ENCODE measurements at places on chromosomes 1 and 21. TPM values are rescaled to one million over a fixed set of nuclear protein-coding genes. Genes with fewer than 3 reads are reported as not detected.

DNA sequence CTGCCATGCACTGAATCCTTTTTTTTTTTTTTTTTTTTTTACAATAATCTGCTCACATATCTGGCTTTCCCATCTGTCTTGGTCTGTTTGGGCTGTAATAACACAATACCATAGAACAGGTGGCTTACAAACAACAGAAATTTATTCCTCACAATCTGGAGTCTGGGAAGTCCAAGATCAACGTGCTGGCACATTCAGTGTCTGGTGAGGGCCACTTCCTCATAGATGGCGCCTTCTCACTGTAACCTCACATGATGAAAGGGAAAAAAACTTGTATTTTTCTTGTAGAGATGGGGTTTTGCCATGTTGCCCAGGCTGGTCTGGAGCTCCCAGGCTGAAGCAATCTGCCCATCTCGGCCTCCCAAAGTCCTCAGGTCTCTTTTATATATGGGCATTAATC lies 13.0 kb upstream of the PARP1 start:
- DNase-seq: no peak

DNA sequence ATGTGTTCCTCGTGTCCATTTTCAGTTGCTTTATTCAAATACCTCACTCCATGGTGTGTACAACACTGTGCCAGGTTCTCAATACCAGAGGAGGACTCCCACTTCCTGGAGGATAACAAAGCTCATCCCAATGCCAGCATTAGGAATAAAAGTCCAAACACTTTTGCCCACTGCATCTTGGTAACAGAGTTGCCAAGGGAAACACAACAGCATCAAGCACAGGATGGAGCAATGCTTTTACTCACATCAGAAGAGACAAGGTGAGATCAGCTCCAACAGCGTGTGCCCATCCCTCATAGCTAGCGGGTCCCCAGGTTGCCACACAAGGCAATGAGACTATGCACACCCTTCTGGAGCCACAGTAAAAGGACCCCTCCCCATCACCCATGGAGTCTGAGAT lies 2.9 kb downstream of the KRTAP20-4 start:
- DNase-seq: no peak

GRCh38 chr1:116433275-116434257 lies 60.5 kb downstream of the ATP1A1 start:
- DNase-seq: no peak

DNA sequence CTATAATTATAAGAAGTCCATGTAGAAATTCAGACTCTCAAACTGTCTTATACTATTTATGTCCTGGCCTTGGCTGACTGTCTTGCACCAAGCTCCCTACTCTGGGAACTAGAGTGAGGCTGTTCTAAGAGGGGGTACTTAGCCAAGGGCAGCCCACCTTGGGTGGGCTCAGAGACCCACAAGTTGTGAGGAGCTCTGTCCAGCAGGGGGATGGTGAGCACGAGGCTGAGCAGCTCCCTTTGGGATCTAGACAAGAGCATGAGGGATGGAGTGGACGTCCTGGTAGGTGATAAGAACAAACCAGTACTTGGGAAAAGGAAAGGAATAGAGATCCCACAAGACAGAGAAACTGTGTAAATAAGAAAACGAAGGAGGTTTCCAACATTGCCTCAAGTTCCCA lies 127.1 kb upstream of the SLC44A3 start:
- DNase-seq: no peak

DNA sequence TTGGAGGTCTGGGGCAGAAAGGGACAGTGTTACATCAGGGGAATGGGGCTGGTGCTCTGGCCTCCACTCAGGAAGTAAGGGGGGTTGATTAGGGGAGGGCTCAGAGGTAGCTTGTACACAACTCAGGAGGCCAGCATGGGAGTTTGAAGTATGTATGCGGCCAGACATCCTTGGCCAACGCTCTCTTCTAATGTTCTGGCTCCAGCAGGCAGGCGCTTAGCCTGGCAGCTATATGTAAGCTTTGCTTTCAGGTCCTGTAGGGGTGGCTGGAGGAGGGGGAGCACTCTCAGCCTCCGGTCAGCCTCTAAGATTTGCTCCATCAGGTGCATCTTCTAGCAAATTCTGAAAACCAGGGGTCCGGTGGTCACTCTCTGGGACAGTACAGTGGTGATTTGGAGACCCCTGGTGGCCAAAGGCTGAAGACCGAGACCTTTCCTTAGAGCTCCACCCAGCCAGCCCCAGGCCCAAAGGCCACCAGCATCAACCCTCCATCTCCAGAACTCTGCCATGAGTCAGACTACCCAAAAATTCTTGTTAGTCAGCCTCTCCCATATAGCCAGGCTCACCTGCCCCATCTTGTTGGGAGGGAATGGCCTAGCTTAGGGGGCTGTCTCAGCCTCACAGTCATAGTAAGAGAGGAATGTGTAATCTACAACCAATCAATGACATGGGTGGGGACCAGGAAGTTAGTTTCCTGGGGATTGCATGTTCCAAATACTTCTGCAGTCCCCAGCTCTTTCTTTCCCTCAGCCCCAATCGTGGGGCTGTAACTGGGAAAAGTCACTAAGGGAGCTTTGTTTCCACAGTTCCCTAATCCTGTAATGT lies 9.7 kb upstream of the COL8A2 start:
- no peak for DNase-seq

GRCh38 chr1:163427279-163427678 lies 105.5 kb downstream of the NUF2 start:
- DNase-seq: no peak

- no peak for DNase-seq
Measured at GRCh38 chr1:109272831-109273547, 10.0 kb downstream of the PSRC1 start.

DNA sequence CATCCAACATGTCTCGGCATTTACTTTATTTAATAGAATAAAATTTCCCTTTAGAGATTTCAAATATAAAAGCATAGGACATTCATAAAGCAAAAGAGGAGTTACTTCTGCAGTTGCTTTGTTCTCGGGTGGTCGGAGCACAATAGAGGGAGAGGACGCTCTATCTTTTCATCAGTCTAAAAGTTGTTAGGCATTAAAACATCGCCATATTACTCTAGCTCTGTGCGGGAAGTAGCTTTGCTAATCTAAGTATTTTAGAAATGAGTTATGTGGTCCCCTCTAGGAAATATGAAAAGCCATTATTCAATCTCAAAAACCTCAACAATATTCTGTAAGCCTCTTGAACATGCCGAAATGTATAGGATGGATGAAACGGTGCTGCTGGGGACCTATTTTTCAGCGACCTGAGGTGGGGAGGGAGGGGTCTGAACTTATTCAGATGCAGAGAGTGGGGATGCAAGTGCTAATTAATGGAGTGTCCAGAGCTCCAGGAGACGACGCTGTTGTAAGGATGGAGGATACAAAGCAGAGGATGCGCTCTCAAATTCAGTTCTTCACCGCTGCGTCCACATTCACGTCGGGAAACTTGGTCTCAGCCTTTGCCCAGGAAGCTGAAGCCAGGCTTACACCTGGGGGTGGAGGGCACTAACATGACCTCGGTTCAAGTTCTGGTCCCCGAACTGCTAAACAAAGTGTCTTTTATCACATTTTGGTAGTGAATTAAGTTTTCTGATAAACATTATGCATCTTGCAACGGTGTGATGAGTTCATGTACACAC lies 6.3 kb downstream of the CDKN2C start:
- no peak for DNase-seq

DNA sequence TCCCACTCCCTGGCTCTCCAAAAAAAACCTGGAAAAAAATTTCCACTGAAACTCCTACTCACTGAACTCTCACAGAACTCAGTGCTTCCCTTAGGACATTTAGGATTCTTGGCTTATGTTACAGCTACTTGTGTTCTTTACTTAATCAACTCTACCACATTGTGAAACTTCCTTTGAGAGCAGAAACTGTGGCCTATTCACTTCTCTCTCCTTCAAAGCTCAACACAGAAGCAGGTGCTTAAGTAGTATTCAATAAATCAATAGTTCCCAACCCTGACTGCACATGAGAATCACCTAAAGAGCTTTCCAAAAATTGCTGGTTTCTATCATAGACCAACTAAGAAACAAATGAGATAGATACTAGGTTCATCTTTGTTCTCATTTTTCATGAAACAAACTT lies 67.9 kb upstream of the DMRTA2 start:
- DNase-seq: no peak

- no peak for DNase-seq
Measured at GRCh38 chr1:109432336-109432735, 6.1 kb upstream of the PSMA5 start.

DNA sequence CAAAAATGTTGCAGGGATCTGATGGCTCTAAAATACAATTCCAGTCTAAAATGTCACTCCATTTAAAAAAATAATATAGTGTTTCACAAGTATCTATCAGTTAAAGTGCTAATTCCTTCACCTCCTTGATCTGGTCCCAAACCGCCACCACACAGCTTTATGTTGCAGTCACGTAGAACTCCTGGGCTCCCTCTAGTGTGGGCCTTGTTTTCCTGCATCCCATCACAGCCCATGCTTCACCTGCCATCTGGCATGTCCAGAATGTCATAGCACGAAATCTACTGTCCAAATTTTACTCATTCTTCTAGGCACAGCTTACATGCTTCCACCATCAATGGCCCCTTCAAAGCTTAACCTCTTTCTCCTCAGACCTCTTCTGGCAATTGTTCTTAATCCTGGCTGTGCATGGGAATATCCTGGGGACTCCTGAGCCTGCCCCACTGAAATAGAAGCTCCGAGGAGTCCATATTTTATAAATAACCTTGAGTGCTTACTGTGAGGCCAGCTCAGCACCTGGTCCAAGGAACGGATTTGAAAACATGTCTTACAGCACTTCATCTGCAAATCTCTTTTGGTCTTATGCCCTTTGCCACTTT lies 15.5 kb downstream of the FYB2 start:
- DNase-seq: no peak

DNA sequence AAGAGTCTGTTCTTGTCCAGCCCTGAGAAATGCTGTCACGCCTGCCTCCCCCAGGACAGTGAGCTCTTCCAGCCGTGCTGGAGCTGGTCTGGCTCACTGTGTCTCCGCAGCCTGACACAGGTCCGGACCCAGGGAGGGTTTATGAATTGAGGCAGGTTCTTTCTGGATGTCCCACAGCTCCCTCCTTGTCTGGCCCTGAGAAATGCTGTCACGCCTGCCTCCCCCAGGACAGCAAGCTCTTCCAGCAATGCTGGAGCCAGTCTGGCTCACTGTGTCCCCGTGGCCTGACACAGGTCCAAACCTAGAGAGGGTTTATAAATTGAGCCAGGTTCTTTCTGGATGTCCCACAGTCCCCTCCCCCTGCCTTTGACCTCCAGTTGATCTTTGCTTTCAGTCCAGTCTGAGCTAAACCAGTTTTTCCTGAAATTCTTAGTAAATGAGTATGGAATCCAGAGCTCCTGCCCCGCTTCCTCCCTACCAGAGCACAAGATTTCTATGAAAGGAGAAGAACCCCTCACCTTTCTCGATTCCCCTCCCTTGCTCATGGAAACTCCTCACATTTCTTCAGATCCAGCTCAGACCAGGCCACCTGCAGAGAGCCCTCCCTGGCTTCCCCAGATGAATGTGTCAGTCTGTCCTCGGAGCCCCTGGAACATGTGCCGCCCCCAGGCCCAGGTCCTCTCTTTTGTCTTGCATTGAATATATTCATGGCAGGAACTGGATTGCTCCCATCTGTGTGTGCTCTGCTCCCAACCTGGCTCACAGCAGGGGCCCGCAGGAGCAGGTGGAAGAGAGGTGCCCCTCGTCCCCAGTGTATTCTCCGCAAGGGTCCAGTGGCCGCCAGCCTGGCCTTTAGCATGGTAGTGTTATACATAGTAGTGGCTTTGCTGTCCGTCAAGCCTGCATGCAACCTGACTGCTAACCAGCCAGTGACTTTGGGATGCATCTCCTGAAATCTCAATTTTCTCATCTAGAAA lies 116.3 kb downstream of the EPHB2 start:
- DNase-seq: no peak

- DNase-seq: no peak
Measured at GRCh38 chr1:91997607-91998195, 32.1 kb upstream of the EPHX4 start.

DNA sequence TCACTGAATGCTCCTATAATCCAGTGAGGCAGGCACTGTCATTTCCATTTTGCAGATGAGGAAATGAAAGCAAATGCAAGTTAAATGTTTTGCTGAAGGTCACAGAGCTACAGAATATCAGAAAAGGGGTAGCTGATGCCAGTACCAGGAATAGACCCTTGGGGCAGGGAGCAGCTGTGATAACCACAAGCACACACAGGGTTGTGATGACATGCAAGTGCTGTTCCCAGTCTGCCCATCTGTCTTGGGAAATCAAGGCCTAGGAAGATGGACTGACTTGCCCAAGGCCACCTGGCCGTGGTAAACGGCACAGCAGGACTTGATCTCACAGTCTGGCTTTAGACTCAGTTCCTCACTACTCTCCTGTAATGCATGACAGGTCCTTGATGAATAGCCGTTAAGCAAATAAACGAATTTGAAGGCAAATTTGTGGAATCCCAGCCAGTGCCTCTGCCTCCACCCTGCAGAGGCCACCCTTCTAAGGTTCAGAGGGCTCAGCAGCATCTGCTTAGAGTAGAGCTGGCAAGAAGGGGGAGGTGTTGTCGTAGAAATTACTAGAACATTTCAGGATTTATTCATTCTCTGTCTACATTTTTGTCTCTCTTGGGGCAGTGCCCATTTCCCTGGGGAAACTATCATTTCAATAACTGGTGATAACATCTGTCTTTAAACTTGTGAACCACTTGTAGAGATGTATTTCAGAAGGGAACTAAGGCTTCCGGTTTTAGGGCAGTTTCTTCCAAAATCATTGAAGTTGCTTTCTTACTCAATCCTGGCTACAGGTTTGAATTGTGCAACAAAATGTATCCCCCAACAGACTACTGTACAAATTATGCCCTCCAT lies 53.2 kb upstream of the MRPS6 start:
- no peak for DNase-seq

GRCh38 chr1:14921057-14921456 lies 232.5 kb upstream of the TMEM51 start:
- DNase-seq: no peak

GRCh38 chr1:39979654-39980053 lies 24.7 kb downstream of the MFSD2A start:
- DNase-seq: no peak

KCNK2 gene
- 4.7 TPM for total RNA-seq

PRSS38 gene
- not detected for total RNA-seq

FAM167B gene
- 4.3 TPM for total RNA-seq

REN gene
- total RNA-seq: not detected

NTNG1 gene
- total RNA-seq: 28.5 TPM

CLDN8 gene
- not detected for total RNA-seq

H6PD gene
- 142 TPM for total RNA-seq

ITGB2 gene
- 224 TPM for total RNA-seq

DENND2D gene
- total RNA-seq: 23.8 TPM

CASQ1 gene
- 0.48 TPM for total RNA-seq

AMPD1 gene
- not detected for total RNA-seq

CATSPERE gene
- total RNA-seq: 1.4 TPM

PTP4A2 gene
- total RNA-seq: 238 TPM

CLDN17 gene
- total RNA-seq: not detected

SPRR2E gene
- not detected for total RNA-seq

AIRE gene
- total RNA-seq: not detected

FCRL2 gene
- not detected for total RNA-seq

Data from omental fat pad (tissue), 4 donors.